HAP-1 (cell line): ENCODE measurements at places on chromosomes 5 and 9.

GRCh38 chr5:43941806-43942205 lies 338.8 kb downstream of the NNT start:
- DNase-seq = no peak

DNA sequence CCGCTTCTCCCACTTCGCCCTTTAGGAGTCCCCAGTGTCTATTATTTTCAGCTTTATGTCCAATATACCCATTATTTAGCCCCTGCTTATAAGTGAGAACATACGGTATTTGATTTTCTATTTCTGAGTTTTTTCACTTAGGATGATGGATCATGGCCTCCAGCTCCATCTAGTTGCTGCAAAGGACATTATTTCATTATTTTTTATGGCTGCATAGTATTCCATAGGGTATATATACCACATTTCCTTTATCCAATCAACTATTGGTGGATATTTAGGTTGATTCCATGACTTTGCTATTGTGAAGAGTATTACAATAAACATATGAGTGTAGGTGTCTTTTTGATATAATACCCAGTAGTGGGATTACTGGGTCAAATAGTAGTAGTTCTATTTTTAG lies 162.9 kb downstream of the FER start:
- DNase-seq = no peak

DNA sequence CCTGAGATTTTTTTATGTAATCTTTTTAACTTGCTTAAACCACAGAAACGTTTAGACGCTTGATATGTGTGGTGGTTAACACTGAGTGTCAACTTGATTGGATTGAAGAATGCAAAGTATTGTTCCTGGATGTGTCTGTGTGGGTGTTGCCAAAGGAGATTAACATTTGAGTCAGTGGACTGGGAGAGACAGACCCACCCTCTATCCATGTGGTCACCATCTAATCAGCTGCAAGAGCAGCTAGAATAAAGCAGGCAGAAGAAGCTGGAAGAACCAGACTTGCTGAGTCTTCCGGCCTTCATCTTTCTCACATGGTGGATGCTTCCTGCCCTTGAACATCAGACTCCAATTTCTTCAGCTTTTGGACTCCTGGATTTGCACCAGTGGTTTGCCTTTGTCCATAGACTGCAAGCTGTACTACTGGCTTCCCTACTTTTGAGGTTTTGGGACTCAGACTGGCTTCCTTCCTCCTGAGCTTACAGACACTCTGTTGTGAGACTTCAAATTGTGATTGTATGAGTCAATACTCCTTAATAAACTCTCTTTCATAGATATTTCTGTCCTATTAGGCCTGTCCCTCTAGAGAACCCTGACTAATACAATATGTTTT lies 816.0 kb upstream of the CDH9 start:
- no peak for DNase-seq

GRCh38 chr5:179164331-179165311 lies 104.4 kb downstream of the ZNF354C start:
- no peak for DNase-seq

DNA sequence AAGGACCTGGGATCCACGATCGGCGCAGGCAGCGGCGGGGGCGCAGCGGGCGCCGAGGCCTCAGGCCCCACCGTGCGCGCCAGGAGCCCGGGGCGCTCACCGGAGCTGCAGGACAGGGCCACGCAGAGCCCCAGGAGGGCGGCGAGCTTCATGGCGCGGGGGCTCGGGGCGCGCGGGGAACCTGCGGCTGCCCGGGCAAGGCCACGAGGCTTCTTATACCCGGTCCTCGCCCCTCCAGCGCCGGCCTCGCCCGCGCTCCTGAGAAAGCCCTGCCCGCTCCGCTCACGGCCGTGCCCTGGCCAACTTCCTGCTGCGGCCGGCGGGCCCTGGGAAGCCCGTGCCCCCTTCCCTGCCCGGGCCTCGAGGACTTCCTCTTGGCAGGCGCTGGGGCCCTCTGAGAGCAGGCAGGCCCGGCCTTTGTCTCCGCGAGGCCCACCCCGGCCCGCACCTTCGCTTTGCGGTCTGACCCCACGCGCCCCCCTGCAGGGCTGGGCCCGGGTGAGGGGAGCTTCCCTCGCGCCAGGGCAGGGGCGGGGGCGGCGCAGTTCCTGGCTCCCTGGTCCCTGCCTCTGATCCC lies at the start of gene SCGB3A1:
Gene SCGB3A1 (minus strand): TSS at position 189 of the 577 bp plus-strand sequence. CDS start 37 bp downstream, at position 152.
- no peak for DNase-seq

DNA sequence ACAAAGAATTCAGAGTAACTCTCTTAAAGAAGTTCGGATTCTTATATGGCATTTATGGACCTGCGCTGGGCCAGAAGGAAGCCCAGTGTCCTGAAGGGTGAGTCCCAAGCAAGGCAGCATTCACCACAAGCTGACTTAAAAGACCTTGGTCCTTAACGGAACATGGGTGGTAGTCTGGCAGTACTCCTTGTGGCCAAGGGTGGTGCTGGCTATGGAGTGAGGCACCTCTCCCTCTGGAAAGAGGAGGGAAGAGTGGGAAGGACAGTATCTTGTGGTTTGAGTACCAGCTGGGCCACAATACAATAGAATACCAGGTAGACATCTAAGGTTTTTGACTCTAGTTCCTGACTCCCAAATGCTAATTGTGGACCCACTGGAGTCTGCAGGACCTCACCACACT lies 425.7 kb upstream of the CYLC2 start:
- DNase-seq = no peak

GRCh38 chr5:170429014-170429413 lies 39.8 kb upstream of the KCNMB1 start:
- no peak for DNase-seq

- no peak for DNase-seq
Measured at GRCh38 chr5:100889165-100889743, 13.8 kb downstream of the ST8SIA4 start.

- peak; percentile 39 for DNase-seq
Measured at GRCh38 chr9:20948703-20949102, 82.7 kb downstream of the HACD4 start.

DNA sequence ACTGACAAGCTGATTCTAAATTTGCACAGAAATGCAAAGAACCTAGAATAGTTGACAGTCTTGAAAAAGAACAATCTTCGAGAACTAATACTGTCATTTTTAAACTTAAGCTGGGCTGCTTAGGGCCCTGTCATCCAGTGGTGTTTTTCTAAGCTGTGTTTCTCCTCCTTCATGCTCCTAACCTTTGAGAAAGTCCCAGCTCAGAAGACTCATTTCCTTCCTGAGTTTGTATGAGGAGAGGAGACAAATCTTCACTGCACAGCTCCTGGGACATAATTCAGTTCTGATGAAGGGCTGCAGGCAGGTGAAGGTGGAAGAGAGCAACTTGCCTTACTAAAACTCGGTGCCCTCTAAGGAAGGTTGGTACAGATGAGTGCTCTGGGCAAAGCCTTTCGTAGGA lies 109.5 kb upstream of the ANKRD55 start:
- DNase-seq = no peak

GRCh38 chr5:65446682-65447081 lies 35.0 kb downstream of the ADAMTS6 start:
- no peak for DNase-seq

DNA sequence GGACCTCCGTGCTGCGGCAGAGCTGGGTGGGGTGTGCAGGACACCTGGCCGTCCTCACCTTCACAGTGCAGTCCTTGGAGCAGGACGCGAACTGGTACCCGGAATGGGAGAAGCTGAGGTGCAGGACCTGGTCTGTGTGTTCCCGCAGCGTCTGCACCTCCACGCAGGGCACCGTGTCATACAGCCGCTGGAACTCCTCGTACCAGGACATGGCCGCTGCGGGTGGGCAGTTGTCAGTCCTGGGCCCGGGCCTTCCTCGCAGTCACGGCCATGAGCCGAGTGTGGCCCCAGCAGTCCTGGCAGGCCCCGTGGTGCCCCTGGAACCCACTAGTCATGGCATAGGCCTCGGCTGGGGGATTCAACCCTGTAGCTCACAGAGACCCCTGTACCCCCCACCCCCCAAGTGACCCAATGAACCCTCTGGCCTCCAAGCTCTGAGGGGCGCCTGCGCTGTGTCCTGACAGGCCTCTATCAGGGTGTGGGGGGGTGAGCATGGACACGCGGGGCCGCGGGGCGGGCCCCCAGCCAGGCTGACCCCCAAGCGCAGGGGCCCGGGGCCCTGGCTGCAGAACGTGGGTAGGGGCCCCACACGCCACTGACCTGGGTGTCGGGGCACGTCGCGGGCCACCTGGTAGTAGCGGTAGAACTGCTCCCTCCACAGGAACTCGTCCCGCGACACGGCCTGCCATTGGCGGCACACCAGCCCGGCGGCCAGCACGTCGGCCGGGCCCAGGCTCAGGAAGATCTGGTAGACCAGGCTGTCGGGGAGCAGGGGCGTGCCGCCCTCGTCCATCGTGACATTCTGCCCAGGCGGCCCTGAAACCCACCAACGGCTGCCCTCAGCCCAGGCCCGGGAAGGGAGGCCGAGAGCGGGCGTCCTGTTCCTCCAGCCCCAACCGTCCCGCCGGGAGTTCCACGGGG lies 987 bp downstream of the FBXW5 start:
- peak; percentile 50 for DNase-seq

- no peak for DNase-seq
Measured at GRCh38 chr9:71984403-71984802, 73.0 kb downstream of the C9orf85 start.

- no peak for DNase-seq
Measured at GRCh38 chr5:147427521-147428401, 82.1 kb downstream of the DPYSL3 start.

GRCh38 chr5:103428411-103428871 lies 134.1 kb downstream of the NUDT12 start:
- DNase-seq = no peak

- no peak for DNase-seq
Measured at GRCh38 chr5:12022444-12022843, 118.2 kb upstream of the CTNND2 start.

GRCh38 chr5:122702524-122702875 lies 72.4 kb upstream of the SNX2 start:
- DNase-seq = no peak

- peak; percentile 77 for DNase-seq
Measured at GRCh38 chr5:125484742-125485641, 738.6 kb upstream of the ZNF608 start.

DNA sequence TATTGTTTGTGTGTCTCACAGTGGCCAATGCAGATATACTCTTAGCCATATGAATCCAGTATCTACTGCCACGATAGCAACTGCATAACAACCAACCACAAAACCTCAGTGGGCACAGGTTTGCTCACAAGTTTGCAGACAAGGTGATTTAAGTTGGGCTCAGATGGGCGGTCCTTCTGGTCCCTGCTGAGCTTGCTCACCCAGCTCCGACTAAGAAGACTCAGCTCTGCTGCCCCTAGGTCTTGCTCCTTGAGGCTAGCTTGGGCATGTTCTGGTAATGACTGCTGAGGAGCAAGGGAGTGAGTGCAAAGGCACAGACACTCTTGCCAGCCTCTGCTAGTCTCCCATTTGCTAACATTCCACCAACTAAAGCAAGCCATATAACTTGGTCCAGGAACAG lies 52.6 kb downstream of the MTX3 start:
- DNase-seq = no peak

DNA sequence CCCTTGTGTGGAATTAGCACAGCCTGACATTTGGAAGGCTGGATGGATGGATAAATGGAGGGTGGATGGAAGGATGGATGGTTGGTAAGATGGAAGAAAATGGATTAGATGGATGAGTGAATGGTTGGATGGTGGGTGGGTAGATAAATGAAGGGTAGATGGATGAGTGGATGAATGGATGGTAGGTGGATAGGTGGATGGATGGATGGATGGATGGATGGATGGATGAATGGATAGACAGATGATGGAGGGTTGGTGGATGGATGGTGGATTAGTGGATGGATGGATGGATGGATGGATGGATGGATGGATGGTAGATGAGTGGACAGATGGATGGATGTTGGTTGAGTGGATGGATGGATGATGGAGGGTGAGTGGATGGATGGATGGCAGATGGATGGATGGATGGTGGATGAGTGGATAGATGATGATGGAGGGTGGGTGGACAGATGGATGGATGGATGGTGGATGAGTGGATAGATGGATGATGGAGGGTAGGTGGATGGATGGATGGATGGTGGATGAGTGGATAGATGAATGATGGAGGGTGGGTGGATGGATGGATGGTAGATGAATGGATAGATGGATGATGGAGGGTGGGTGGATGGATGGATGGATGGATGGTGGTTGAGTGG lies 175.6 kb upstream of the PPP1R26 start:
- DNase-seq = no peak

GRCh38 chr5:50302815-50303490 lies 138.1 kb downstream of the EMB start:
- no peak for DNase-seq

DNA sequence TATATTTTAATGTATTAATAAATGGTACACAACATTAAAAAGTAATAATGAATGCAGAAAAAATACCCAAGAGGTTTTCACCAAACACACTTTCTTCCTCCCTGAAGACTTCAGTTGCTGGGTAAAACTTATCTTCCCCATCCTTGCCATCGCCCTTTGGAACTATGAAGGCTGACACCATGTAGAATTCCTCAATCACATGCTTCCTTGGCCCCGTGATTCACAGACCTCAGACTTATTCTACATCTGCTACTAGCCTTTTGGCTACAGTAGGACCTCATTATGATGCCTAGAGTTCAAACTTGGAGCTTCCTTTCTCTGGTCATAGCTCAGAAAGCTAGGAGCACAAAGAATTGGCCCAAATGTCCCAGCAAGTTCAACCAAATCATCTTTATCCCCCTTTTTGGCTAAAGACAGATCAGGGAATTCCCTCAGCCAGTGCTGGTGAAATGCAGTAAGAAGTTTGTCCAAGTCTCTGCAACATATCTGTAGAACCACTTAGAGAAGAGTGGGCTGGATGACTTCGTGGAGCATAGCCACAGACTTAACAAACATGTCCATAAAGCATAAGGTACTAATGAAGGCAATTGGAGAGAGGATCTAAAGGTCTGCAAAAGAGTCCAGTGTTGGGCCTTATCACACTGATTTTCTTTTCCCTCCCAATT lies 253.5 kb downstream of the SEC61B start:
- no peak for DNase-seq

DNA sequence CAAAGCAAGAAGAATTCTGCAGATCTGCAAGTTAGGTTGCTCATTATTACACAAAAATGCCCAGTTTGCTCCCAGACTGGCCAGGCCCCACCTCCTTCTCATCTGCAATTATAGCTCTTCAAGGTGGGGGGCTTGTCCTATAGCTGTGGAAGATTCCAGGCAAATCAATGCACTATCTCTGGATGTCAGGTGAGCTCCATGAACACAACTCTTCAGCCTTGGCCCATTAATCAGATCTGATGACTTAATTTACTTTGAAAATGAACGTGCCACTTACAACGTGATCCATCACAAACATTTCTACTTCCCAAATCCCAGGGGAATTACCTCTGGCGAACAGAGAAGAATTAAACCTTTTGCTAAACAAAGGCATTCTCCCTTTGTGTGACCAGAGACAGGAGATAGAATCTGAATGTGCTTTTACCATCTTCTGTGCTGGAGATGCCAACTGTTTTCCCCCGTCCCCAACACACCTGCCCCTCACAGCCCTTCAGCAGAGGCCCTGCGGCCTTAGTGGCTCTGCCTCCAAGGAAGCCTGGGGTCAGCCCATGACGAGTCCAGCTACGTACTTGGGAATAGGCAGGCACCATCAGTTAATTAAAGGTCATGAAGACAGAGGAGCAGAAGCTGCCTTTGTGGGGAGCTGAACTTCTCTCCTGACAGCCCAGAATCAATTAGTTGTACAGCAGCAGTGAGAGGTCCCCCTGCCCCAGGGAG lies 60.5 kb downstream of the SNX18 start:
- no peak for DNase-seq

GRCh38 chr9:503881-504852 lies 289.5 kb downstream of the DOCK8 start:
- peak; percentile 88 for DNase-seq
